Dorsolateral prefrontal cortex (tissue), 122 donors: ENCODE measurements at places on chromosomes 5 and 9.
A peak's percentile ranks its signal among the peaks of the same experiment; 100 is the strongest.

- no peak for DNase-seq
Measured at GRCh38 chr9:91852801-91853347, 97.2 kb downstream of the ROR2 start.

- peak; percentile 84 for DNase-seq
Measured at GRCh38 chr5:99060306-99061261, 131.8 kb upstream of the CHD1 start.

DNA sequence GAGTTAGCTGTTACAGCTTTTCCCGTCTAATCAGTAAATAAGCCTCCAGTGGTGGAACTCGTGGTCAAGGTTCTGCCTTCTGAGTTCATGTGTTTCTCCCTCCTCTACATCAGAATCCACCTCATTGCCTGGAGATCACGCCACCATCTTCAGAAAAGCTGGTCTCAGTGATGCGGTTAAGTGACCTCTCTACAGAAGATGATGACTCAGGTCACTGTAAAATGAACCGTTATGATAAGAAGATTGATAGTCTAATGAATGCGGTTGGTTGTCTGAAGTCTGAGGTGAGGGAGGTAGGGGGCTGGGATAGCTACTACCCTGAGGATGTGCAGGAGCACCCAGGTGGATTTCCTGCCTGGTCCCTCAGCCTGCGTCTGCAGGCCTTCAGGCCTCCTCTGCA is 13.3 kb downstream of the ODF2 start:
- DNase-seq: no peak

DNA sequence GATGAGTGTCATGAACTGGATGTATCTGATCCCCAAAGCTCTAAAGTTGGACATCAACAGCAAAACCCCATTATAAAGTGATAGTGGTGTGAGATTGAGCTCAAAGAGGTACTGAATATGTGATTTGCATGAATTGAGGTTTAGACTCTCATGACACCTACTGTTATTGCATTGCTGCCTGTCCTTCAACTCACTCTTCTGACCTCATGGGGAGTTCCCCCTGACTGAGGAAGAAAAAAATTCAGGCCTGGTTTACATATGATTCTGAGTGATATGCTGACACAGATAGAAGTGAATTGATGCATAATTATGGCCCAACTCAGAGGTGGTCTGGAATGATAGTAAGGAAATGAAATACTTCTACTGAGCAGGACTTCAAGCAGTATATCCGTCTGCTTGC is 76.2 kb upstream of the CHD1 start:
- DNase-seq: no peak

GRCh38 chr5:32163785-32164184 is 10.3 kb downstream of the GOLPH3 start:
- no peak for DNase-seq

DNA sequence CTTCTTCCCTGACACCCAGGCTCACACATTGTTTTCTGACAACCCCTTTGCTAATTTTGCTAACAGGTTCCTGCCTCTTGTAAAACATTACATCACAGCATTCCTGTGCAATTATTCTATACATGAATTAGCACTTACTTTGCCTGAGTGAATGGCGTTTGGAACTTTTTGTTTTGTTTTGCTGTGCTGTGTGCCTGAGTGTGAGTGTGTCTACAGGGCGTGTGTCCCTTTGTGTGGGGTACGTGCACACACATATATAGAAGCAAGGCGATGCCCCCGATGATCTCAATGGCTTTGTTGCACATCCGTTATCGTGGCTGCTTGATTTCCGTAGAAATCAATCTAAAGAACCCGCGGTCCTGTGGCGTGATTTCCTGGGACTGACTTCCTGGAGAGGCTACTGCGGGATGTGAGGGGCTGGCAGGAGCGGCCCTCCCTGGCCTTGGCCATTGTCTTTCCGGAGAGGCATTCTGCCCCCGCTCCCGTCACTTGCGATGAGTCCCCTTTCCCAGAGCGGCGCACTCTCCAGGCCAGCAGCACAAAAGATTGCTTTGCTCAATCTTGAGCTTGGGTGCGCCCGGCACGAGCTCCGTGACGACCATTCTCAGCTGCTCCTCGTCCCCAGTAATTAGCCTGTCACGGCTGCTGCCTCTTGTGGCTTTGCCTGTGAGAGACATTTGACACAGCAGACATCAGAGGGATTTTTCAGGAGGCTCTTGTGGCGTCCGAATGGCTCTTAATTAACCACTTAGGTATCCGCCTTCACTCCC is 398.1 kb upstream of the IRX1 start:
- peak; percentile 51 for DNase-seq

- DNase-seq: no peak
Measured at GRCh38 chr5:111703662-111704061, 53.3 kb downstream of the NREP start.

DNA sequence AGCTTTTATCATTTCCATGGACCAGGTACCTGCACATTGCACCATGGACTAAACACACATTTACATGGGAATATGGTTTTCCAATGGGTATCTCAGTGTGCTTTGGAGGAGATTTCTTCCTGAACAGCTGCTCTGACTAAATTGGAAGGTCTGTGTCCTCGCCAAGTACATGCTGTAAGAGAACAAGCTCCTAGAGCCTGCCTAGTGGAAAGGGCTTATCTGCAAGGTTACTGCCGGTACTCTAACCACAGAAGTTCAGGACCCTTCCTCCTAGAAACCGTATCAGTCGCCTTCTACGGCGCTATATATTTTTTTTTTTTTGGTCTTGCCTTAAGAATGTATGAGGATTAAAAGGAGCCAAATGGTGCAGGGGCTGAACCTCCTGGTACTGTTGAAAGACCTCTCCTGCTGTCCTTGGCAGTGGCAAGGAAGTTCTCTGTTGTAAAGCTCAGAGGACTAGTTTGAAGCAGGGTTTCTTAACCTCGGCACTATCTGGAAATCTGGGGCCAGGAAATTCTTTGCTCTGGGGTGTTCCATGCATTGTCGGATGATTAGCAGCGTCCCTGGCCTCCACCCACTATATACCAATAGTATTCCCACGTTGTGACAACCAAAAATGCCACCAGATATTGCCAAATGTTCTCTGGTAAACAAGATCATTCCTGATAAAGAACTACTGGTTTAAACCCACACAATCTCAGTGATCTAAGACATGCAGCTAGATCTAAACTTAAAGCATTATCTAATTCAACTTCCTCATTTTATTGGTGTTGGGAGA is 107.4 kb downstream of the FBXO38 start:
- DNase-seq: no peak

- DNase-seq: no peak
Measured at GRCh38 chr5:157703736-157704135, 27.5 kb upstream of the THG1L start.

- no peak for DNase-seq
Measured at GRCh38 chr5:53381-54174, 38.4 kb upstream of the PLEKHG4B start.

DNA sequence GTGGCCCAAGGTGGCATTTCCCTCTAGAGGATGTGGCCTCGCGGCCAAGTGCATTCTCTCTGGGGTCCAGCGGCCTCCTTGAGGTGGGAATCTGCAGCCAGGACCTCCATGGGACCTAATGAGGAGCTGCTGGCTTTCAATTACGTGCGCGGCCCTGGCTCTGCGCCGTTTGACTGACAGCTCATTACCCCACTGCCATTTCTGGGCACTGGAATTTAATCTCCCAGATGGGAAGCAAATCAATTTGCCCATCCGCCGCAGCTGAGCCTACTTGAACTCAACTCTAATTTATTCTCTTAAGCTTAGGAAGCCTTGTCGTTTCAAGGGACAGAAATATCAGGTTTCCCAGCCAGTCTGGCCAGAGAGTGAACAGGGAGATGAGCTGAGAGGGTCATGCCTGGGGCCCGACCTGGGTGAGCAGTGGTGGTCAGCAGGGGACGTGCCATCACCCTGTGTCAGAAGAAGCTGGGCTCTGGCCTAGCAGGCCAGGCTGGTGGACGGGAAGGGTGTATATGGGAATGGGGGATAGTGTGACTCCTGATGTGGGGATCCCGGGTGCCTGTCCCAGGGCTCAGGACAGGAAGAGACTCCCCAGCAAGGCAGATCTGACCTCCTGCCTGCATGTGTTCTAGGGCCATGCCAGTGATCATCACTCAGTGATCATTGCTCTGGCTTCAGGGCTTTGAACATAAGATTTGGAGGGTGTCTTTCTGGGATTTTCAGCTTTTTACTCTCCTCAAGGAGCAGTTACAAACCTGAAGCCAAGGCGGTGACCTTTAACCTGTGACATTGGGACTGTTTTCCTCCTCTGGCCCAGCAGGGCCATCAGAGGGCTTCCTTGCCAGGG is 69.7 kb downstream of the MACROH2A1 start:
- no peak for DNase-seq

DNA sequence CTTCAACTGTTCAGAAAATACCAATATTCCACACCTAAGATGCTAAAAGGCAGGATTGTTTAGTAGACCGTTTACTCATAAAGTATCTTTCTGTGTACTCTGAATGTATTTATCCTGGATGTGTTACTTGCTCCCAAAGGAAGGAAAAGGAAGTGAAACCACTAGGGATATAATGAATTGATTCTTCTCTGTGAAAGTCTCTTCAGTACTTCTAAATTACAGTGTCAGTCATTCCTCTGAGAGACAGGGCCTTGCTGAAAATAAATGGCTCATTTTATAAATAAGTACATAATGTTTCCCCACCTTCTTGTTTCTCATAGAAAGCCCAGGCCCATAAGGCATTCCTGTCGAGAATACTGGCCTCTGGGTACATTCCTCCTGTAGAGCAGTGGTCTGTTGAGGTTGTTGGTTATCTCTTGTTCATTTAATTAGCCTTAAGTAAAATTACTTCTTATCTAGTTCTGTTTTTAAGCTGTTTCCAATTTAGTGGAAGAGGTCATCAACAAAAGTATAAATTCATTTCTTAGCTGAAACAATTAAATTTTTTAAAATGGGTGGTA is 1.6 kb downstream of the HAPLN1 start:
- no peak for DNase-seq

DNA sequence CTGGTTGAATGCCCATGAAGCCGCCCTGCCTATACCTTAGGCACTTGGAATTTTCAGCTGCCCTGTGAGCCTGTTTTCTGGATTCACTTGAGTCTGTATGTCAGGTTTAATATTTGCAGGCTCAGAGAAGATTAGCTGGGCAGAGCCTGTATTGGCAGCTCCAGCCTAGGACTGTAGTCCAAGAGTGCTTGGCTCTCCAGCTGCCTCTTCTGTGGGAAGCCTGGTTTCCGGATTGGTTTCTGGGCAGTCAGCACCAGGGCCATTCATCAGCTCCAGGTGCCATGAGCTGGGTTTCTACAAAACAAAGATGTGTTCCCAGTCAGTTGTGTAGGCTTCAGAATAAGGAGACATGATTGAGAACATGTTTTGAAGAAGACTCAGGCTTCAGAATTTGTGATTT is 90.1 kb downstream of the ARHGAP26 start:
- DNase-seq: no peak

- no peak for DNase-seq
Measured at GRCh38 chr5:125992050-125992449, 431.2 kb upstream of the GRAMD2B start.

- no peak for DNase-seq
Measured at GRCh38 chr5:18745042-18745987, 1111.1 kb downstream of the TAF11L14 start.

DNA sequence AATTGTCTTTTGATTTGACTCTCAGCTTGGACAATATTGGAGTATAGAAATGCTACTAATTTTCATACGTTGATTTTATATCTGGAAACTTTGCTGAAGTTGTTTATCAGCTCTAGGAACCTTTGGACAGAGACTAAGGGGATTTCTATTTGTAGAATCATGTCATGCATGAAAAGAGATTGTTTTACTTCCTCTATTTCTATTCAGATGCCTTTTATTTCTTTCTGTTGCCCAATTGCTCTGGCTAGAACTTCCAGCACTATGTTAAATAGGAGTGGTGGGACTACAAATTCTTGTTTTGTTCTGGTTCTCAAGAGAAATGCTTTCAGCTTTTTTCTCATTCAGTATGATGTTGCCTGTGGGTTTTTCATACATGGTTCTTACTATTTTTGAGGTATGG is 112.8 kb upstream of the CDH12 start:
- no peak for DNase-seq

DNA sequence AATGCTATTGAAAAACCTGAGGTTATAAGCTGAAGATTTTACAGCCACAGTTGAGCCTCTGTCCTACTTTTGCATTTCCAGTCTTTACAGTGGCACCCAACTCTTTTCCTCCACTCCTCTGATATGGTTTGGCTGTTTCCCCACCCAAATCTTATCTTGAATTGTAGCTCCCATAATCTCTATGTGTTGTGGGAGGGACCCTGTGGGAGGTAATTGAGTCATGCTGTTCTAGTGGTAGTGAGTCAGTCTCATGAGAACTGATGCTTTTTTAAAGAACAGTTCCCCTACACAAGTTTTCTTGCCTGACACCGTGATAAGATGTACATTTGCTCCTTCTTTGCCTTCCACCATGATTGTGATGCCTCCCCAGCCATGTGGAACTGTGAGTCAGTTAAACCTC is 646.1 kb upstream of the SEMA6A start:
- no peak for DNase-seq

DNA sequence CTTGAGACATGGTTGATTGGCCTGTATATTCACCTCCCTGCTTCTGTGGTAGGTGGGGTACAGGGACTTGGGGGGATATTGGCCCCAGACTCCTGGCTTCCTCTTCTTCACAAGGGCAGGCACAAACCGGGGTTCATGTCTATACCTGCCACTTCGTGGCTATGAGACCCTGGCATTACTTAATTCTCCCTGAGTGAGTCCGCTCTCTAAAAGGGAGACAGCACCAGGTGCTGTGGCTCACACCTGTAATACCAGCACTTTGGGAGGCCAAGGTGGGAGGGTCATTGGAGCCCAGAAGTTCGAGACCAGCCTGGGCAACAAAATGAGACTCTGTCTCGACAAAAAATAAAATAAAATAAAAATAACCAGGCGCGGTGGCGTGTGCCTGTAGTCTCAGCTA is 178.5 kb downstream of the GABBR2 start:
- no peak for DNase-seq

GRCh38 chr9:18585996-18586395 is 112.0 kb downstream of the ADAMTSL1 start:
- no peak for DNase-seq

DNA sequence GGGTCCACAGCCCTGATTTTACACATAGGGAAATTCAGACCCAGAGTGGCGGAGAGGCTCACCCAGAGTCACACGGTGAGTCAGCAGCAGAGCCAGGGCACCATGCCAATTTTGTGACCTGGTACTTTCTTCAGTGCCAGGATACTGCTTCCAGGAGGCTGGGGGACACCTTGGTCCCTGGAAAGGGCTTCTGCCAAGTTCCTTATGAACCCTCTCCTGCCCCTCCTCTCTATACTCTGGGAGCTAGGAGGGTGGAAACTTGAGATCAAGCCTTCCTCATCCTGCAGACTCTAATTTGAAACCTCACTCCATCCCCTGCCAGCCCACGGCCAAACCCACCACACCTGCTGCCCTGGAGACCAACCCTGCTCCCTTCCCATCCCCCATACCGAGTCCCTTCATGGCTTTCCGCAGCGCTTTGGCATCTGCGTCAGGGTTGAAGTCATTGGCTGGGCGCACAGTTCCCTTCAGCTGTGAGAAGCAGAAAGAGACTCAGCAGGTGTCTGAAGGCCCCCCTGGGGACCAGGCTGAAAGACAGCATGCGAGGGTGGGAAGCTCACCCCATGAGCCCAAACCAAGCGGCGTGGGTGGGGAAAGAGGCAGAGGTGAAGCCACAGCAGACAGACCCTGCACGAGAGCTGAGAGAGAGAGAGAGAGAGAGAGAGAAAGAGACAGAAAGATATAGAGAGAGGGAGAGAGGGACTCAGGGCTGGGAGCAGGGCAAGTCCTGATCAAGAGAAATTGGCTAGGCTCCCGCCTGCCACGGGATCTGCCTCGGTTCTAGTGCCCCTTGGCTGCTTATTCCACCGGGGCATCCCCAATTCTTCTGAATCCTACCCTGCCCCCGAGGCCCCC is 33.5 kb downstream of the ANXA6 start:
- DNase-seq: no peak

GRCh38 chr5:35752012-35752411 is 104.7 kb upstream of the IL7R start:
- no peak for DNase-seq
